ENCODE measurements at places on chromosomes 16 and 17.
A peak's percentile ranks its signal among the peaks of the same experiment; 100 is the strongest.

DNA sequence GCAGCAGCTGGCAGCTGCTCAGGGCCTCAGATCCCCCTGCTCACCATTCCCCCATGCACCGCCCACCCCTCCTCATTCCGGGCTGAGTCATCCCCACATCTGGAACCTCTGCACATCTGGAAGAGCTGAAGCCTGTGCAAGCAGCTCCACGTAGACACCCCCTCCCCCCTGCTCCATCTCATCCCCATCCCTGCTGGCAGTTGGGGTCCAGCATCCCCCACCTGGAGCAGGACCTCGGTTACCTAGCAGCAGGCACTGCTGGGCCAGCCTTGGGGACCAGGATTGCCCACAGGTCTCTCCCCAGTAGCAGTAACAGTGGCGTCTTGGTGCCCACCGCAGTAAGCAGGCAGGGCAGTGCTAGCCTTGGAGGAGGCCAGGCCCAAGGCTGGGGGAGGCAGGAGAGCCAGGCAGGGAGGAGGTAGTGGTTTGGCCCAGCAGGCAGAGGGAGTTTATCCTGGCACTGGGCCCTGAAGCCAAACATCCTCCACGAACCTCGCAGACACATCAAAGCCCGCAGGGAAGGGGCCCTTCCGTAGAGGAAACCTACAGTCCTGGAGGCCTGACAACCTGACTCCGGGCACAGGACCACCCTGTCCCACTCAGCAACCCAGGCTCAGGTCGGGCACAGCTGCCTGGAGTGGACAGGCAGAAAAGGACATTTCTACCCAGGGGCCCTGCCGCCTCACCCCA lies 7.7 kb upstream of the TMEM92 start:
- peak; percentile 85 for DNase-seq

GRCh38 chr17:55518510-55518909 lies 7.3 kb upstream of the SMIM36 start:
- no peak for DNase-seq

GRCh38 chr17:66829883-66830282 lies 5.0 kb upstream of the CACNG5 start:
- no peak for DNase-seq

DNA sequence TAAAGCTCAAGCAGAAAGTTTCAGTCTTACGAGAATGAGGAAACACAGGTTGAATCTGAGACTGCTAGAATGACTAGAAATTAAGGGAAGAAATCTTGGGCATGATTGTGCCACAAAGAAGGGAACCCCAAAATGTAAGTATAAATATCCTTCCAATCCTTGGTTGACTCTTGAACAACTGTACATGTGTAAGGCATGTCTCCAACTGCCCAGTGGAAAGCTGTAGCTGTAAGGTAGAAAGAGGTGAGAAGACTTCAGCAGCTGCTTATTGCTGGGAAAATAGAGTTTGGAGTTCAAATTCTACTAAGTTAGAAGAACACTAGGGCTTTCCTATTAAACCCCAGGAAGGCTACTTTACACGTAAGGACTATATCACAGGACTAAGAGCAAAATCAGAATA lies 59.7 kb upstream of the NACA2 start:
- DNase-seq: no peak

GRCh38 chr17:61314368-61315078 lies 85.1 kb upstream of the TBX2 start:
- DNase-seq: peak; percentile 41

GRCh38 chr16:75860326-75861053 lies 134.2 kb upstream of the CPHXL start:
- DNase-seq: no peak

- DNase-seq: no peak
These were observed 1545.0 kb upstream of the GOT2 start for GRCh38 chr16:60279061-60279665.

DNA sequence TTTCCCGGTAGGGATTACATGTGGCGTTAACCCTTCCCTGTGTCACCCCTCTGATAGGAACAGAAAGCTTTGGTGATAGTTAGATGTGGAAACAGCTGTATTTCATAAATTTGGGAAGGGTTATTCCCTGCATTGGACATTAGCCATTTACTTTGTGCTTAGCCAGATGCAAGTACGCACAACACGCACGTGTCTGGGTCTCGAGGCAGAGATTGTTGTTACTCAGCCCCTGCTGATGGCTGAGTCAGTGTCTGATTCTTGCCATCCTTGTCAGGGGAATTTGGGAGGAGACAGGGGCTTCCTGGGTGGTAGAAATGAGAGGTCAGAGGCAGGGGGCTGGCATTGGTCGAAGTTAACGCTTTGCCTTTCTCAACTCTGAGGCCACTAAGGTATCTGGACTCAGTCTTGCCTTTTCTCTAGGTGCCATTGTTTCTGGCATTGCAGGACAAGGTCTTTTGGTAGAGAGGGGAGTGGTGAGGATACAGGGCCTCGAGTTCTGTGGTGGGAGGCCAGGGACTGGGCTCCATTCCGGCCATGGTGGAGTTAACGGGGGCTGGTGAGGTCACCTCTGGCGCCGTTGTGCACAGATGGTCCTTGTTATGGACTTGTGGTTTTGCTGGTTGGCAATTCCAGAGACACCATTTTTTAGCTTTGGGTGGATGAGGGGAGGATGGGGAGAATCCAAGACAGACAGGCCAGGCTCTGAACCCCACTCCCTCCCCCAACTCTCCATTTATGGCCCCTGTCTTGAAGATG lies 8.2 kb downstream of the MMP2 start:
- DNase-seq: peak; percentile 82

DNA sequence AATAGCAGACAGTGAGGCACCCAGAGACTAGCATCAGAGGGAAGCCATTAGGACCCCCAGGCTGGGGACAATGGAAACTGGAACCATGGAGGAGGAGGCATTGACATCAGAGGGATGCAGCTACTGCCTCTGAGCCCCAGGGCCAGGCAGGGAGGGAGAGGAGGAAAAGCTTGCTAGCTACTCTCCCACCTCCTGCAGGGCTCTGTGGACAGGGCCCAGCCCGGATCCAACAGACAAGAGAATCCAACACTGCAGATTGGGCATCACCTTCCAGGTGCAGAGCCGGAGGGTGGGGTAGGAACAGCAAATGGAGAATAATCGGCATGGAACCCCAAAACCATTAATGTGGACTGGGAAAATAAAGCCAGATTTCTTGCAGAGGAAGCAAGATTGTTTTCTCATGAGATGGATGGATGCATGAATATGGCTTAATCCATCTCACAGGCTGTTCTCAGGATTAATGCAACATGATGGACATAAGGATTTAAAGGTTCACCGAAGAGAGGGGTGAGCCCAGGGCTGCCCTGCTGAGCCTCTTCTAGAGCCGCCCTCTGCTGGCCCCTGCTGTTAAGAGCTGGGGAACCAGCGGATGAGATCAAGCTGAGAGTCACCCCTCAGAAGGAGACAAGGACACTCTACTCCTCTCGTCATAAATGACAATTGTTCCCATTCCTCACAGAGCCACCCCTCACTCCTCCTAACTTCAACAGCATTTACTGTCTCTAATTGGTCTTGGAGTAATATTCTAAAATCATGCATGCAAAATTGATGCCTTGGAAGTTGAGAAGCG lies 48.8 kb downstream of the DNAH3 start:
- peak; percentile 29 for DNase-seq

DNA sequence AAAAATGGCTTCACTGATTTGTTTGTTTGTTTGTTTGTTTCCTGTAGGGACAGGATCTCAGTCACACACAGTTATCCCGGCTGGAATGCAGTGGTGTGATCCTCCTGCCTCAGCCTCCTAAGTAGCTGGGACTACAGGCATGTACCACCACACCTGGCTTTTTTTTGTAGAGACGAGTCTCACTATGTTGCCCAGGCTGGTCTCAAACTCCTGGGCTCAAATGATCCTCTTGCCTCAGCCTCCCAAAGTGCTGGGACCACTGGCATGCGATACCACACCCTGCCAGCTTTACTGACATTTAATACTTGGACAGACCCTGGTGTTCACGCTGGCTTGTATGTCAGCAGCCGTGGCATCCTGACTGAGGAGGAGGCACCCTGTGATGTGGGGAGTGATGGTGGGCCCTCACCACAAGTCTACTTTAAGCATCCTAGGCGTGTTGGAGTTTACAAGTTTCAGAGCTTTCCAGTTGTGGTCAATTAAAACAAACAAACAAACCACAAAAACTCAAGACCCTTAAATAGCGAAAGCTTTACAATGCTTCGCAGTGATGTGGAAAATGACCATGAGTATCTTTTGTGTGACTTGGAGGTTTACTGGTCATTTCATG lies 5.1 kb downstream of the ABCA3 start:
- no peak for DNase-seq

GRCh38 chr16:58462499-58462996 lies 37.4 kb upstream of the NDRG4 start:
- DNase-seq: no peak

GRCh38 chr17:40329839-40330794 lies 21.1 kb downstream of the RARA start:
- DNase-seq: no peak

GRCh38 chr16:50572700-50573099 lies 24.5 kb downstream of the NKD1 start:
- DNase-seq: no peak

- no peak for DNase-seq
These were observed 1.6 kb downstream of the NDUFB10 start for GRCh38 chr16:1960665-1961630.

DNA sequence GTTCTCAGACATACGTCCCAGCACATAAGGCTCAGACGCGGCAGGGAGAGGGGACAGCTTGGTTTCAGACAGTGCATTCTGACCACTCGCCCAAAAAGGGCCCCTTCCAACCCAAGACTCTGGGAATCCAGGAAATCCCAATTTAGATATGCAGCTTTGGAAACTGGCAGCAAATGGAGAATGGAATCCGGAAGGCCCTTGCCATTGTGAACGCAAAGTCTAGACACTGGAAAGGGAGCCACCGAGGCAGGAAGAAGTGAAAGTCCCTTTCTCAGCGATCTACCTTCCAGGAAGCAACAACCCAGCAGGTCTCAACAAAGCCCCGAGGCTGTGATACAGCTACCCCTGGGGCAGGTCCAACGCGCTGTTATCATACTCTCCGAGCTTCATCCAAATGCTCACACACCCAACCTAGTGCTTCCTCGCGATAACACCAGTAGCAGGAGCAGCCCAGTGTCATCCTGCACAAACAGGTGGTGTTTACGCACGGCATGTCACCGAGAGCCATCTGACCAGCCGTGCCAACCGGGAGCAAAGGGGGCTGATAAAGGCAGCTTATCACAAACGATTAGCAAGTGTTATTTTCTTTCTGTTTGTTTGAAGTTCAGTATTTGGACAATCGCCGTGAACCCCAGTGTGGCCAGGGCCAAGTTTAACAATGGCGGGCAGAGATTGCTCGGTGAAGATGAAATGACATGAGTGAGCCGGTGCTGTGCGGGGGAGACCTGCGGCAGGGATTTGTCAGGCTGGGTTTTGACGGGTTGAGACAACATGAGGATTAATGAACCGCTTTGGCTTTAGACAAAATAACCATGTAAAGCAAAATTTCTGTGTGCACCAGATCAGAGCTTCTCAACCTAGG lies 240.6 kb downstream of the FOXL1 start:
- no peak for DNase-seq

- DNase-seq: no peak
These were observed 11.7 kb downstream of the ABCC1 start for GRCh38 chr16:15961060-15961511.

- DNase-seq: no peak
These were observed 427 bp upstream of the TLCD3B start for GRCh38 chr16:30031477-30031918.

GRCh38 chr16:3074860-3075522 lies 9.6 kb downstream of the IL32 start:
- DNase-seq: no peak

- DNase-seq: no peak
These were observed 56.8 kb upstream of the ZNF423 start for GRCh38 chr16:49912721-49913120.

DNA sequence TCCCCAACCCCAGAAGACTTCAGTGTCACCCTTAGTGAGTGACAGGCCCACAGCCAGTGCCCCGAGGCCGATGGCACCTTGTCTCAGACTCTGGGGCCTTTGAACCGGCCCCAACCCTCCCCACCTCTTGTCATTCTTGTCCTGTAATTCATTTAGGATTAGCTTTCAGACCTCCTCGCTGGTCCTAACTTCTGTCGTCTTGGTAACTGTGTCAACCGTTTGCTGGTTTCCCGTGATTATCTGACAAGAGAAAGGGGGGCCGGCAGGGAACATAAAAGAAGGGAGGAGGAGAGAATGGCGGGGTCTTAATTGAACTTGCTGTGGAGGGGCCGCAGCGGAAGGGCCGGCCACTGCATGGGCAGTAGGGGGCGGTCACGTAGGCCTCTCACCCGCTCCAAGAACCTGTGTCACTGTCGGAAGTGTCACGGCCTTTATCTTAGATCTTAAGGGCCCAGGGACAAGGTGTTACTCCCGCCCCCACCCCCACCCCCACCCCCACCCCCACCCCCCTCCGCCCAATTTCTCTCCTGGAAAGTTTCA lies 46.5 kb upstream of the GSE1 start:
- DNase-seq: no peak

- DNase-seq: peak; percentile 75
These were observed 69.2 kb upstream of the CES5A start for GRCh38 chr16:55944377-55944802.

DNA sequence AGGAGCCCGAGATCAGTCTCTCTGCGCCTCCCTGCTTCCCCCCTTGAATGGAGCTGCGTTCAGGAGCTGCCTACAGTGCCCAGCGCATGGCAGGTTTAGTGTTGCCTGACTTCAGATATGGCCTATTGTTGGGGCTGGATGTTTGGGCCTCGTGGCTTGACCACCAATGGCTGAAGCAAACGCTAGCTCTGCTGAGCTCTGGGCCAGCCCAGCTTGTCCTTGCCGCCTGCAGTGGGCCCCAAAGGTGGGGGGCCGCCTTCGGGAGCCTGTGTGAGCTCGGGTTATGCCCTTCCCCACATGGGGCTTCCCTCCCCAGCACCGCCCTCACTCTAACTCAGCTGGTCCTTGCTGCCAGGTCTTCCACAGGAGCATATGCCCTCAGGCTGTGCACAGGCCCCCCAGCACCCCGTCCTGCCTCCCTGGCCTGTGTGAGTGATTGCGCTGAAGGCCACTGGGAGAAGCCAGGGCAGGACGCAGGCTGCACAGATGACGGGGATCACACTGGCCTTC lies 2.0 kb upstream of the METTL26 start:
- DNase-seq: no peak

DNA sequence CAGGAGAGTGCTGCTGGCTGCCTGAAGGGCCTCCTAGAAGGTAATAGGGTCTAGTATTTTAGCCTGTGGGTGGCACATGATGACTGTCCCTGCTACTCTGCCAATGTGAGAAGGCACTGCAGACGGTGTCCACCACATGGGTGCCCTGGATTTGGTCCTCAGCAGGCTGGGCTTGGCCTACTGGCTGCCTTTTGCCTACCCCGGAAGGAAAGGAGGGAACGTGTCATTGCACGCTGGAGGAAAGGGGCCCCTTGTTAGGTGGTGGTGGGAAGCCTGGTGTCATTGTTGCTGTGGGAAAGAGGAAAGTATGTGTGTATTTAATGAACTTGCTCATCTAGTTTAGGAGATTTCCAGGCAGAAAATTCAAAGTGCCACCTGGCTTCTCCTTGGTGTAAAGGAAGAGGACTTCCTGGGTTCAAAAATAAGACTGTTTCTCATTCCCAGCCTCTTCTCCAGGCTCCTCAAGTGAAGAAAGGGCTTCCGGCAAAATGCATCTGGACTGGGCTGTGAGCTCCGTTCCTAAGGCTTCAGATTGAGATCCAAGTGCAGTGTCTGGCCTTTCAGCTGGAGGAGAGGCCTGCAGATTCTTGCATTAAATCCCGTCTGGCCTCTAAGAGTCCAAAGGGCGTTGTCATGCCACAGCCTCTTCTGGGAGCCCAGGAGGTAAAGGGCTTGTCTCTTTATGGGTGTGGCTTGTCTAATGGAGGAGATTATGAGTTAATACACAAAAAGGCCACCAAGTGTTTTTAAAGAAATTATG lies 55.1 kb downstream of the RPTOR start:
- DNase-seq: no peak

Data from AG08396 (cell line).